ENCODE measurements at places on chromosomes 5 and 9.

GRCh38 chr9:98897745-98898144 lies 46.0 kb upstream of the COL15A1 start:
- no peaks in the 10 kb centered on the region for H3K27me3 ChIP-seq
- DNase-seq = no peak
- H3K27ac ChIP-seq = no peak overlapping the region
- peaks cover 3% of the 10 kb centered on the region for H3K4me1 ChIP-seq
- no peak overlapping the region for H3K4me3 ChIP-seq

- no peak overlapping the region for H3K27ac ChIP-seq
- H3K27me3 ChIP-seq = no peaks in the 10 kb centered on the region
- no peak for DNase-seq
- H3K36me3 ChIP-seq = no peaks in the 10 kb centered on the region
- no peaks in the 10 kb centered on the region for H3K4me1 ChIP-seq
These were observed 48.5 kb downstream of the RNF180 start for GRCh38 chr5:64214132-64214531.

DNA sequence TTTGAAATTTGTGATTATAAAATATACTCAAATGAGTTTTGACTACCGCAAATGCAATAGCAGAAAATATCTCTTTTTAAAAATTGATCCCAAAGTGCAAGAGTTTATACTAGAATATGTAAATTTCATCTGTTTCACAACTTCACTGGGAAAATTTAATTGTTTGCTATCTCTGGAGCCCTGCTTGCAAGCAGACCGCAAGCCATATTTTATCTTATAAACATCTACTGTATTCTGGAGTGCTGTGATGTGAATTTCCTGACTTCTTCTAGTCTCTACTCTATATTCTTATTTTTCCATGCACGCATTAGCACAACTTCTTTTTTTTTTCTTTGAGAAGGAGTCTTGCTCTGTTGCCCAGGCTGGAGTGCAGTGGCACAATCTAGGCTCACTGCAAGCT lies 98.7 kb downstream of the DROSHA start:
- H3K27me3 ChIP-seq = no peaks in the 10 kb centered on the region
- H3K4me1 ChIP-seq = peaks cover 5% of the 10 kb centered on the region
- H3K27ac ChIP-seq = no peak overlapping the region
- no peak for DNase-seq
- H3K36me3 ChIP-seq = peaks cover 75% of the 10 kb centered on the region
- no peak overlapping the region for H3K4me3 ChIP-seq

- DNase-seq = peak; percentile 93
- no peaks in the 10 kb centered on the region for H3K36me3 ChIP-seq
- H3K27me3 ChIP-seq = no peaks in the 10 kb centered on the region
These were observed 55.3 kb upstream of the IL17B start for GRCh38 chr5:149434162-149435014.

GRCh38 chr9:38215465-38215864 lies 146.4 kb upstream of the SHB start:
- peaks cover 8% of the 10 kb centered on the region for H3K27me3 ChIP-seq
- H3K4me3 ChIP-seq = no peak overlapping the region
- no peak overlapping the region for H3K27ac ChIP-seq
- peaks cover 6% of the 10 kb centered on the region for H3K4me1 ChIP-seq
- DNase-seq = peak; percentile 34
- no peaks in the 10 kb centered on the region for H3K36me3 ChIP-seq

DNA sequence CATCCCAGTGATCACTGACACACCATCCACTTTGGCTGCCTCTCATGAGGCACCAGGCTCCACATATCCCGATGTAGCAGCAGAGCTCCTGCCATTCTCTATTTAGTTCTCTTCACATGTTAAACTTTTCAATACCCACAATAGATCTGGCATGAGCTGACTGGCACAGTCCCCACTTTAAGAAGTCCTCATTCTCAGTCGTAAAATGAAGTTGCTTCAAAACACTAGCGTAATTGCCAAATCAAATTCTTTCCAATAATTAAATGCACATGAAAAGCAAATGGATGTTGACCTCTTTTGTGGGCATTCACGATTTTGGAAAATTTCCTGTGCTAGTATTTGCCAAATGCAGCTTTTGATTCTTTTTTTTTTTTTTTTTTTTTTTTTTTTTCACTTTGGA lies 32.4 kb downstream of the HAPLN1 start:
- H3K36me3 ChIP-seq = no peaks in the 10 kb centered on the region
- DNase-seq = no peak
- H3K4me1 ChIP-seq = peaks cover 8% of the 10 kb centered on the region
- H3K27me3 ChIP-seq = no peaks in the 10 kb centered on the region
- H3K4me3 ChIP-seq = no peak overlapping the region

GRCh38 chr5:158398360-158399201 lies 539.6 kb upstream of the CLINT1 start:
- no peaks in the 10 kb centered on the region for H3K4me1 ChIP-seq
- H3K4me3 ChIP-seq = no peak overlapping the region
- no peaks in the 10 kb centered on the region for H3K36me3 ChIP-seq
- DNase-seq = no peak

GRCh38 chr5:16776611-16777251 lies 159.4 kb downstream of the MYO10 start:
- no peak overlapping the region for H3K27ac ChIP-seq
- H3K27me3 ChIP-seq = no peaks in the 10 kb centered on the region
- H3K4me1 ChIP-seq = no peaks in the 10 kb centered on the region
- H3K36me3 ChIP-seq = peaks cover 91% of the 10 kb centered on the region

DNA sequence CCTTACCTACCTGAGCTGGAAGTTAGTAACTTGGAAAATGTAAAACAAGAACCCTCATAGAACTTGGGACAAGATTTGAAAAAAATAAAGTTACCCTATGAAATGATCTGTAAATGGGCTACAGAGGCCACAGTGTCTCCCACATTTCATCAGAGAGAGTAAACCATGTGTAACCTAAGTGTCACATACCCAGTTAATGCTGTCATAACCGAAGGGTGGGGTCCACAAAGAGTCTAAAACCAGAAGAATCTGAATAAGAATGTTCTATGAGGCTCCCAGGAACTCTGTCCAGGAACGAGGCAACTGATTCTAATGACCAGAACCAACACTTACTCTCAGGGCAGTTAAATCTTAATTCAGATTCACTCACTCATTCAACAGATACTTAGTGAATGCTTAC lies 1.0 kb upstream of the FAM13B start:
- no peak overlapping the region for H3K27ac ChIP-seq
- no peaks in the 10 kb centered on the region for H3K36me3 ChIP-seq
- no peak for DNase-seq
- H3K27me3 ChIP-seq = no peaks in the 10 kb centered on the region

- DNase-seq = no peak
- no peak overlapping the region for H3K4me3 ChIP-seq
- H3K27me3 ChIP-seq = no peaks in the 10 kb centered on the region
These were observed 81.9 kb downstream of the RAPGEF1 start for GRCh38 chr9:131657940-131658339.

- peak; percentile 97 for DNase-seq
- no peak overlapping the region for H3K4me3 ChIP-seq
- H3K36me3 ChIP-seq = no peaks in the 10 kb centered on the region
- H3K27ac ChIP-seq = no peak overlapping the region
- H3K27me3 ChIP-seq = no peaks in the 10 kb centered on the region
These were observed 248.7 kb downstream of the TAF11L14 start for GRCh38 chr5:17882760-17883488.

DNA sequence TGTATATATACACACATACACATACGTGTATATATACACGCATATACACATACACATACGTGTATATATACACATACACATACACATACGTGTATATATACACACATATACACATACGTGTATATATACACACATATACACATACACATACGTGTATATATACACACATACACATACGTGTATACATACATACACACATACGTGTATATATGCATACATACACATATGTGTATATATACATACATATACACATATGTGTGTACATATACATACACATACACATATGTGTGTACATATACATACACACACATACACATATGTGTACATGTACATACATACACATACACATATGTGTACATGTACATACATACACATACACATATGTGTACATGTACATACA lies 82.6 kb downstream of the SYK start:
- no peak overlapping the region for H3K4me3 ChIP-seq
- H3K27ac ChIP-seq = no peak overlapping the region
- no peak for DNase-seq
- H3K27me3 ChIP-seq = no peaks in the 10 kb centered on the region
- H3K36me3 ChIP-seq = no peaks in the 10 kb centered on the region

- H3K36me3 ChIP-seq = no peaks in the 10 kb centered on the region
- H3K27ac ChIP-seq = no peak overlapping the region
- no peaks in the 10 kb centered on the region for H3K4me1 ChIP-seq
- no peaks in the 10 kb centered on the region for H3K27me3 ChIP-seq
- H3K4me3 ChIP-seq = no peak overlapping the region
These were observed 600.7 kb upstream of the PTGER4 start for GRCh38 chr5:40078898-40079575.

GRCh38 chr9:132500193-132500592 lies 82.2 kb upstream of the BARHL1 start:
- H3K4me3 ChIP-seq = no peak overlapping the region
- no peak for DNase-seq
- peaks cover 6% of the 10 kb centered on the region for H3K4me1 ChIP-seq
- no peaks in the 10 kb centered on the region for H3K36me3 ChIP-seq
- no peaks in the 10 kb centered on the region for H3K27me3 ChIP-seq
- no peak overlapping the region for H3K27ac ChIP-seq

GRCh38 chr9:13478639-13479038 lies 199.1 kb upstream of the MPDZ start:
- DNase-seq = no peak
- no peak overlapping the region for H3K27ac ChIP-seq
- no peaks in the 10 kb centered on the region for H3K36me3 ChIP-seq
- no peak overlapping the region for H3K4me3 ChIP-seq
- H3K27me3 ChIP-seq = no peaks in the 10 kb centered on the region

DNA sequence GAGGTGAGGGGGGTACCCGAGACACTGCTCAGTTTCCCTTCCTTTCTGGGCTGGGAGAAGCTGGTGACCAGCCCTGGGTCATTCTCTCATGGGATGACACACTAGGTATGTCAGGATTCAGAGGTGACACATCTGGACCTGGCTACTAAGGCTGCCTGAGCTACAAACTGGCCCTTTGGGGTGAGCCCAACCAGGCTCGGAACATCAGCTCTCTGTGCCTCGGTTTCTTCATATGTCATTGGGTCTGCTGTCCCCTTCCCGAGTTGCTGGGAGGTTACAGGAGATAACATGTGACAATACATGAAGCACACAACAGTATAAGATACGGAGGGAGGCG lies 11.8 kb downstream of the CARD19 start:
- H3K36me3 ChIP-seq = no peaks in the 10 kb centered on the region
- no peak overlapping the region for H3K4me3 ChIP-seq
- no peaks in the 10 kb centered on the region for H3K4me1 ChIP-seq
- H3K27me3 ChIP-seq = no peaks in the 10 kb centered on the region
- no peak overlapping the region for H3K27ac ChIP-seq

DNA sequence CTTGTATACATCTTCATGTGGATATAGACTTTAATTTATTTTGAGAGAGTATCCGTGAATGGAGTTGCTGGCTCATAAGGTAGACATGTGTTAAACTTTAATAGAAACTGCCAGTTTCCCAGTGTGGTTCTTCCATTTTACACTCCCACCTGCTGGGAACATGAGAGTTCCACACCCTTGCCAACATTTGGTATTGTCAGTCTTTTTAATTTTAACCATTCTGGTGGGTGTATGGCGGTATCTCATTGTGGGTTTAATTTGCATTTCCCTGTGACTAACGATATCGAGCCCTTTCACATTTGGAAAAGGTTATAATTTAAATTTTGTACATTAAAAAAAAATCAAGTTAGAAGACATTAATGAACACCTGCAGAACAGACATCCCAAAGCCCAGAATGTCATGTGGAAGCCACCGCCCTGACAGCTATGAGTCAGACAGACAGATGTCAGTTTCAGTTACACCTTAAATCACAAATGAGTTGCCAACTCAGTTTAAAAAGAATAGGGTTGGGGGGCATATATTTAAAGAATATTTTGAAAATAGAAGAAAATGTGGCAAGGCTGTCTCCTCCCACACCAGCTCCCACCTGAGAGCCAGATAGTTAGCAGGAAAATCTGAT lies 36.9 kb downstream of the ANKRD33B start:
- no peaks in the 10 kb centered on the region for H3K27me3 ChIP-seq
- no peaks in the 10 kb centered on the region for H3K4me1 ChIP-seq
- no peak overlapping the region for H3K27ac ChIP-seq
- H3K4me3 ChIP-seq = no peak overlapping the region
- DNase-seq = no peak

DNA sequence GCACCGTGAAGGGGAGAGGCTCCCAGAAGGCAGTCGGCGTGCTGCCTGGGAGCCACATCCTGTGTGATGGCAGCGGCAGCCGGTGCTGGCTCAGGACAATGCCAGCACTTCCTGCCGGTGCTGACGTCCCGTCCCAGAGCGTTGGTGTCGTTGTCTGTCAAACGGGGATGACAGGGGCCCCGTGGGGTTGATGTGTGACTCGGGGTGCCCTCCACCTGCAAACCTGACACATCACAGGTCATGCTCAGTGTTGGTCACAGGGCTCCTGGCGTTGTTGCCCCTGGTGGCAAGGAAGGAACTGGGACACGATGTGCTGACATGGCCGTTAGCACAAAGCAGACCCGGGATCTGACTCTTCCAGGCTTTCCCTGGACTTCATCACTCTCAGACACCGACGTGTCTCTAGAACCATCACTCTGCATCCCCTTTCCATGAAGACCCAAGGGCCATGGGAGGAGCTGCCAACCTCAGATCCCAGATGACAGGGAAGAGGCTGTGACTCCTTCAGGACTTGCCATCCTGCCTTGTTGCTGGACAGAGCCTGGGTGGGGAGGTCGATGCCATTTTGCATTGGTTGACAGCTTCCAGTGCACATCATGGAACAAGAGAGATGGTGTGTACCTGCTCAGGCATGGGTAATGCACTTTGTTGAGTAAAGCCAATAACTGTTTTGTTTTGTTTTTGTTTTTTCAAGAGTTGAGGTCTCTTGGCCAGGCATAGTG lies 21.5 kb downstream of the PLPP7 start:
- no peaks in the 10 kb centered on the region for H3K27me3 ChIP-seq
- no peak overlapping the region for H3K27ac ChIP-seq
- H3K36me3 ChIP-seq = no peaks in the 10 kb centered on the region
- peak; percentile 73 for DNase-seq
- no peaks in the 10 kb centered on the region for H3K4me1 ChIP-seq
- H3K4me3 ChIP-seq = no peak overlapping the region

DNA sequence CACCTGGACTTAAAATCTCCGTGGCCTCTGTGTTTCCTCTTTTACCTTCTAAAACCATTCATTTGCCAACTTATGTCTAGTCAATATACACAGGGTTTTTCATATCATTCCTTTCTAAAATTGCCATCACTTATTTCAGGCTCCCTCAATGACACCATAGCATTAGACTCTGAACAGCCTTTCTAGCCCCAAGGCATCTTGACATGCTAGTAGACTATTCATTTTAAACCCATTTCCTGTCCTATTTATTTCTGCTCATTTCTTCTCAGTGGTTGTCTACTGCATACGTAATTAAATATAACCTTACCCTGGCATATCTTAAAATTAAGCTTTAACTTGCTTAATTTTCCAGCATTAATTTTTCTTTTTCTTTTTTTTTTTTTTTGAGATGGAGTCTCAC lies 83.2 kb downstream of the PHAX start:
- H3K4me1 ChIP-seq = peaks cover 9% of the 10 kb centered on the region
- H3K4me3 ChIP-seq = no peak overlapping the region
- DNase-seq = no peak
